Naive thymus-derived CD4-positive, alpha-beta T cell (primary cell): ENCODE measurements at places on chromosomes 4 and X. TPM values are rescaled to one million over a fixed set of nuclear protein-coding genes. Genes with fewer than 3 reads are reported as not detected.

Gene RAB9B
- total RNA-seq = 0.46 and 0.69 TPM in 2 replicates

Gene NDST3
- not detected in 2 replicates for total RNA-seq

Gene PPP2R2C
- not detected for total RNA-seq

Gene CXCL11
- not detected for total RNA-seq

Gene DOCK11
- 78.5 TPM for total RNA-seq

Gene F8
- total RNA-seq = 1.1 TPM

Gene SEC24D
- total RNA-seq = 27.2 TPM

Gene RASL11B
- total RNA-seq = not detected

Gene EDA
- 2.7 TPM for total RNA-seq

Gene COQ2
- 12.0 and 12.7 TPM in 2 replicates for total RNA-seq

Gene GDI1
- 112 and 115 TPM in 2 replicates for total RNA-seq

Gene CT83
- not detected for total RNA-seq

Gene SMIM43
- not detected for total RNA-seq

Gene ZDHHC9
- 6.4 TPM for total RNA-seq

Gene USP27X
- total RNA-seq = 8.9 TPM

DNA sequence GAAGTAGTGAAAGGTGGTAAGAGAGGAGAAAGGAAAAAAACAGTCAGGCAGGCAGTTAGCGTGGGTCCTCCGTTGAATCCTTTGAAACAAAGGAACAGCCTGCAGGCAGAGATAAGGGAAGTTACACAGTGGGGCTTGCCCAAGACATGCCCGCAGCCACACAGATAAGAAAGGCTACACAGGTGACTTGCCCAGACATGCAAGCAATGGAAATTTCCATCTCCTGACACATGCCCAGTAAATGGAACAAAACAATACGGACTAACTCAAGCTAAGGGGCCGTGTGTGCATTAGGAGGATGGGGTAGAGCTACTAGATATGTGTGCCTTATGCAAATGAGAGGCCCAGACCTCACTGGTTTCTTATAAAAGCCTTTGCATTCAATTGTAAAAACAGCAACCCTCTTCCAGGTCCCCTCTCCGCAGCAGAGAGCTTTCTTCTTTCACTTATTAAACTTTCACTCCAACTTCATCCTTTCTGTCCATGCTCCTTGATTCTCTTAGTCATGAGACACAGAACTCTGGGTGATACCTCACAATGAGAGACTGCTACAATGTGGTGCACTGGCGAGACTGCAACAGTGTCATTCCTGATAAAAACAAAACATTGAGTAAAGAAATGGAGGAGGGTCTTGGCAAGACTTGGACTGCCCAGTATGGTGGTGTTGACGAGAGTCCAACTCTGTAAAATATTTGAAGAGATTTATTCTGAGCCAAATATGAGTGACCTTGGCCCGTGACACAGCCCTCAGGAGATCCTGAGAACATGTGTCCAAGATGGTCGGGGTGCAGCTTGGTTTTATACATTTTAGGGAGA is 997.4 kb upstream of the PRKX start:
- no peak for DNase-seq

DNA sequence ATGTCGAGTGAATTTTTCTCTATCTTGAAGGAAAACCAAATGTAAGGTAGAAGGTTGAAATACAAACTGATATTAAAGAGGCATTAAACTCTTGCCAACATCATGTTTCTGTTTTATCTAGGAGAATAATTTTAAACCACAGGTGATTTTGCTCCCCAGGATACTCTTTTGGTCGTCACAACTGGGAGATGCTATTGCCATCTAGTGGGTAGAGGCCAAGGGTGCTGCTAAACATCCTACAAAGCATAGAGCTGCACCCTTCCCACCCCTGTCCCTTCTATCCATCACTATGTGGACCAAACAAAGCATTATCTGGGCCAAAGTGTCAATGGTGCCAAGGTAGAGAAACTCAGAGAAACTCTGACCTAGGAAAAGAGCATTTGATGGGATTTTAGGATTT is 154.6 kb upstream of the MAGEB2 start:
- no peak for DNase-seq

DNA sequence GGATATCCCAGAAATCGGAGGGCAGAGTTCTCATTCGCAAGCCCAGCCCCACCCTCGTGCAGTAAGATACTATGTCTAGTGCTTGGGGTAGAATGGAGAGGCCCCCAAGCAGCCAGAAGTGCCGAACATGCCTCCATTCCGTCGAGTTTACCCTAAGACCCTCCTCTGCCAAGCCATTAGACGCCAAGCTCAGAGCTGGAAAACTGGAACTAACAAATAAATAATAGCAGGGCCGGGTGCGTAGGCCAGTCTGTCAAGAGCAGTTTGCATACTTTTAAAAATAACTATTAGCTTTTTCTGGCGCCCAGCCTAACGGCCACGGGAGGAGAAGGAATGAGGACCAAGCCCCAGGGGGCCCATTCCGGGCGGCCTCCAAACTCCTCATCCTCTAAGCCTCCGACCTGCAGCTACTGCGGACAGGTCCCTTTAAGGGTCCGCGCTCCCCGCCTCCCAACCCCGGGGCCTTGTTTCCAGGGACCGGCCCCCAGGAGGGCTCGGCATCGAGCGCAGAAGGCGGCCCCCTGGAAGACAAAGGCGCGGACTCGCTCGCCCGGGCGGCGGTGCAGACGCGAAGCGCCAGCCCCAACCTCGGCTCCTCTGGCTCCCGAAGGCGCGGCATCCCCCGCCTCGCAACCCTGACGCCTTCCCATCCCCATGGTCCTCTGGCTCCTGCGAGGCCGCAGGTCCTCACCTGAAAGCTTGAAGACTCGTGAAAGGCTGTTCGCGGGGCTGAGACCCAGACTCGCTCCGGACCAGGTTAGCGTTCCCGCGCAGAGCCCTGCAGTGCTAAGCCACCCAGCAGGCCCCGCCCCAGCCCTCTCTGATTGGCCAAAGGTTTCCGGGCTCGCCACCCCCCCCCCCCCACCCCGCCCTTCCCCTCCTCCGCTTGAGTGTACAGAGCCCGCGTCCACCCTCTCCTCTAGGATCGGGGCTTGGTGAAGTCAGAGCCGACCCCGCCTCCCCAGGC is at the start of gene TMSB15A:
TSS of gene TMSB15A (minus strand) at position 765 of the 967 bp plus-strand sequence.
- peak; percentile 33 for DNase-seq

GRCh38 chr4:74920704-74921103 is 12.2 kb upstream of the PARM1 start:
- no peak for DNase-seq

- no peak for DNase-seq
These were observed 2.3 kb downstream of the PF4V1 start for GRCh38 chr4:73855406-73855805.

DNA sequence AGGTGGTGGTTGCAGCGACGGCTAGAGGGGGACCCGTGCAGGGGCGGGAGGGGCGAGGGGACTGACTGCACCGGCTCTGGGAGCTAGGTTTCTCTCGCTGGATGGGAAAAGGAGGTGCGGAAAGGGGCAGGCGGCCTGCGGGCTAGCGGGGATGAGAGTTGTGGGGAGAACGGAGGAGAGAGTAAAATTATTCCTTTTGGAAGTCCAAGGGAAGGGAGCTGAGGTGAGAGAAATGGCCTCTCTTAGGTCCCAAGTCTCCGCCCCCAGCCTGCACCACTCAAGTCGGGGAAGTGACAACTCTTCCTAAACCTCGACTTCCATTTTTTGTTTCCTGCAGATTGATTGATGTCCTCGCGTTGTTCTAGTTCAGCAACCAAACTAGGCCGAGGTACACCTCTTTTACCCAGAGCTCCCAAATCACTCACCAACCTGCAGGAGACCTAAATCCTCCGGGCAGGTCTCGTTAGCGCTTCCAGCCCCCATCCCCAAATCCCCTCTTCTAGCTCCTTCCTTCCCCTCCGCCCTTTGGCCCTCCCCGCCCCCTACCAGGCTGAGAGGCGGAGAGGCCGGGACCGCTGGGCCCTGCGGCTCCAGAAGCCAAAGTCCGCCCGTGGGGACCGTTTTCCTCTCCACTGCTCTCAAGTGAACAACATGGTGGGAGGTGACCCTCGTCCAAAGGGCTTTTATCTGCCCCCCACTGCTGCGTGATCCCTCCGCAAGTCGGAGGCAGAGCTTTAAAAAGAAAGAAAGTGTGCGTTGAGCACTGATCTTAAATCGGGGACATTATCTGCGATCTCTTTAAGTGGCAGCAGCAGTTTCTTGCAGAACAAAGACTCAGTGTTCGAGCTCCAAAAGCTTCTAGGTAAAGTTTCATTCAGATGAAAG is 7.3 kb downstream of the PITX2 start:
- DNase-seq = no peak

DNA sequence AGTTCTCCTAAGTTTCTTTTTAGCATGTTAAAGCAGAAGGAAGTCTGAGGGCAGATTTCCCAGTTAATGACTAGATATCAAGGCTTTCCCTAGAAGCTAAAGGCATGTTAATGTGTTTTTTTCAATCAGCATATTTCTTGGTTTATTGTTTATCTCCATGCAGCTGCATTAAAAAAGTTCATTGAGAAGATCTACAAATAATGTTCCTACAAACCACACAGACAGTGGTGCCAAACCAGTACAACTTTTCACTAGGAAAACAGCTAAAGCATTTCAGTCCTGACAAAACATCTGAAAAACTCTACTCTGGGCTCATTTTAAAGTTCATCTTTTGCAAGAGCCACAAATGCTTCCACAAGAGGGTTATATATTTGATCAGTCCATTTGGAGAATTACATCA is 320.0 kb downstream of the ADGRL3 start:
- no peak for DNase-seq

GRCh38 chr4:185634066-185634652 is 98.9 kb upstream of the PDLIM3 start:
- no peak for DNase-seq

GRCh38 chr4:156972379-156973015 is 898 bp upstream of the PDGFC start:
- DNase-seq = no peak

- no peak for DNase-seq
These were observed 24.2 kb upstream of the XPNPEP2 start for GRCh38 chrX:129714581-129714980.

GRCh38 chr4:165505958-165506837 is 127.4 kb downstream of the CPE start:
- DNase-seq = no peak

- no peak for DNase-seq
These were observed 109.6 kb upstream of the GIMD1 start for GRCh38 chr4:106478152-106478551.

- no peak for DNase-seq
These were observed 13.4 kb downstream of the DHRSX start for GRCh38 chrX:2487366-2487765.

DNA sequence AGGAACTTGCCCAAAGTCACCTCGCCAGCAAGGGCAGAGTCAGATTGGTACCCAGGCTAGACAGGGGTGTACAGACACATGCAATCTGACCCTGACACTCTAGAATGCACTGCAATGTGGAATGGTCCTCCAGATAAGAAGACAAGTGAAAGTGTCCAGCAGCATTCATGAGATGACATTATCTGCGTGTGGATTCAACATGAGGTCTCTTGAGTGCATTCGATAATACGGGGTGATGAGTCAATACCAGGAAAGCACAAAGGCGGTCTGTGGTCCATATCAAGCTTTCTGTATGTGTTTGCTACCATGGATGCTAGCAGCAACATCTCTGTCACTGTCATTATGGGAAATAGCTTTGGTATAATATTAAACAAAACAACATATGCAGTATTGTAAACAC is 6.8 kb upstream of the XAGE3 start:
- no peak for DNase-seq

- no peak for DNase-seq
These were observed 313.1 kb downstream of the KLHL13 start for GRCh38 chrX:117803463-117803862.

DNA sequence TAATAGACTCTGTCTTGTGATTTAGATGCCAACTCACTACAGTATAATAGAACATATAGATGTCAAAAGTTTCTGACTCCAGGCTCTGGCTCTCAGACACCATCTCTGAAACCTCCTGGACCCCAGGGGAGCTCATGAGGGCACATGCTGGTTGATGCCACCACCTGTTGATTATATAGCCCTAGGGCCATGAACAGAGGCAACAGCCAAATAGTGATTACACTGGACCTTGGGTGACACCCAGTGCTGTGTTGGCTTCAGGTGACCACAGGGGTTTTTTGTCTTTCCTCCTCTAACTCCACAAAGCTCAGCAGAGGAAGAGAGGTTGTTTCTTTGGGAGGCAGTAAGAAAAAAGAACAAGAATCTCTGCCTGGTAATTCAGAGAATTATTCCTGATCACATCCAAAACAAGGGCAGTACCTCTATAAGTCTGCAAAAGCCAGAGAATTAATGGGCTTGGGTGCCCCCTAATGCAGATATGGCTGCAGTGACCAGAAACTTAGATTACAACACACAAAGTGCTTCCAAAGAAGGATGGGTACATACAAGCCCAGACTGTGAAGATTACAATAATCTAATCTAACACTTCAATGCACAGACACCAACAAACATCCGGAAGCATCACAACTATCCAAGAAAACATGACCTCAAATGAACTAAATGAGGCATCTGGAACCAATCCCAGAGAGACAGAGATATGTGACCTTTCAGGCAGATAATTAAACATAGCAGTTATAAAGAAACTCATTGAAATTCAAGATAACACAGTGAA is 1920.6 kb downstream of the ARAP2 start:
- no peak for DNase-seq

GRCh38 chr4:162163892-162164759 is at the start of gene FSTL5:
TSS of gene FSTL5 (minus strand) at chr4:162164000. CDS start at chr4:162111396, 52,604 bp downstream.
- no peak for DNase-seq

DNA sequence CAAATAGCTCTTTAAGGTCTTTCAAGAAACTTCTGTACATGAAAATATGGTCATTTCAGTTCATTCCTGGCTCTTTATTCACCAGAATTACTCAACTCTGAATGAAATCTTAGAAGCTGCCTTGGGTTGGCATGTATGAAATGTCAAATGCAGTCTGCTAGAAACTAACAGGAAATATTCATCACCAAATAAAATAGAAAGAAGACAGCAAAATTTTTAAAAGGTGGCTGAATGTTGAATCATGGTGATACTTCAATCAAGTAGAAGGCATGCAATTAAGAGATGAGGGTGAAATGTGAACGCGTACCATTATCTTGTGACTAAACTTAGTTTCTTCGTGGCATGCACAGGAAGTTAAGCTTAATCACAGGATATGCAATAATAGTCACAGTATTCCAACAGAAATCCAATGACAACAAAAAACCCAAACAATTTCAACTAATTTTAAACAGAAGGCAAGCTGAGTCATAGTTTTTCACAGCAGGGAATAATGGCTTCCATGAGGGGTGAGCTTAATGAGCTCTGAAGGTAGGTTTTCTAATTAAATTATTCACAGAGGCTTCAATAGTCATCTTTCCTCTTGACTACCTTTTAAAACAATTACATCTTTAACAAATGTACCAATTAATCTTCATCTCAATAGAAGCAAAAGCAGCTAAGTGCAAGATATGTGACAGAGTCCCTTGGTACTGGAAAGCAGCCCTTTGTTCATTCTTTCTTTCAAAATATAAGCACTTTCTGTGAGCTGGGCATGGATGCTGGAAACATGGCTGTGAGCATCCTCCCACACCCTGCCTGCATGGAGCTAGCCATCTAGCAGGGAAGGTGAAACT is 44.5 kb downstream of the SCFD2 start:
- DNase-seq = no peak

GRCh38 chrX:8927701-8928100 is 106.2 kb downstream of the FAM9B start:
- DNase-seq = no peak

- no peak for DNase-seq
These were observed 78.7 kb downstream of the SYNPO2 start for GRCh38 chr4:118967393-118967792.
